Amygdala (tissue), 56 donors: ENCODE measurements at places on chromosomes 12 and 14.

DNA sequence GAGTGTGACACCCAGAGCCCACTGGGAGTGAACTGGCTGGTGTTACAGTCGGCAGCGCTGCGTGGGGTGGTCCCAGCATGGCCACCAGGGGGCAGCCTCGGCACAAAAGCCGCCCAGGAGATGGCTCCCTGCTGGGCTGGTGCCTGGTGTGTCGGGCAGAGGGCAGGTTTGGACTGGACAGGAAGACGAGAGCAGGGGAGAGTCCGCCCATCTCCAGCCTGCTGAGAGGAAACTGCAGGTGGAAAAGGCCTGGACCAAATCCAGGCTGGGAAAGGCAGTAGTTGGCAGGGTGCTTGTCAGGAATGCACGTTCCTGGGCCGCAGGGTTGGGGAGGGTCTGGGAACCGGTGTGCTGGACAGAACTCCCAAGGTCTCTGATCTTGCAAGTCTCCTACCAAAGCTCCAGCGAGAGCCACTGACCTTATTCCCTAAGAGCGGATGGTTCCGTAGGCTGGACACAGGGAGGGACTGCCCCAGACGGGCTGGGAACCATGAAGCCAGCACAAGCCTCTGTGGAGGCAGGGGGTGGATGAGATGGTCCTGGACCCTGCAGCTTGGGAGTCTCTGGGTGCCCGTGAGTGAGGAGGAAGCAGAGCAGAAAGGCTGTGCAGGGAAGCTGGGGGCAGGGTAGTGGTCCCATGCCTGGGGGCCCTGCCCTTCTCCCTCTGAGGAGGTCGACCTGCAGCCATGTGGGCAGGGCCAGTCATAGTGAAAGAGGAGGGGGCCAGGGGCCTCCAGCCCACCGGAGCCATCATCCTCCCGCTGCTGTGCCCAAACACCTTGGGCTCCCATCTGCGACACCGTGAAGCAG, 1.8 kb downstream of the AHNAK2 start:
- peak; percentile 60 for DNase-seq

DNA sequence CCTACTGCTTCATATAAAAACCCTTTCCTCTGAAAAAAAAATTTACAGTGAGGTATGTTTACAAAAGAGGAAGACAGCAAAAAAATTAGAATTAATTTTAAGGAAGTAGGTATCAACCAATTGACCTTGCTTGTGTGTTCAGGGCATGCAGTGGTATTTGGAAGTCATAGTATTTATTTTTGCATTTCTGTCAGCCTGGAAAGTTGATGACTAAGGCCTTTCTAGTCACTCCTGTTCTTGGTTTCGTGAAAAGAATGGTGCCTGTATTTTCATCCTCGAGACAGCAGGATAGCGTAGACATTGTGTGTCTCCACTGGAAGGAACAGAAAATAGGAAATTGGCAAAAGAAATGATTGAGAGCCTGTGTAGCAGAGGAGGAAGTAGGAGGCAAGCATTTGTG, 24.5 kb downstream of the SLC16A7 start:
- no peak for DNase-seq

DNA sequence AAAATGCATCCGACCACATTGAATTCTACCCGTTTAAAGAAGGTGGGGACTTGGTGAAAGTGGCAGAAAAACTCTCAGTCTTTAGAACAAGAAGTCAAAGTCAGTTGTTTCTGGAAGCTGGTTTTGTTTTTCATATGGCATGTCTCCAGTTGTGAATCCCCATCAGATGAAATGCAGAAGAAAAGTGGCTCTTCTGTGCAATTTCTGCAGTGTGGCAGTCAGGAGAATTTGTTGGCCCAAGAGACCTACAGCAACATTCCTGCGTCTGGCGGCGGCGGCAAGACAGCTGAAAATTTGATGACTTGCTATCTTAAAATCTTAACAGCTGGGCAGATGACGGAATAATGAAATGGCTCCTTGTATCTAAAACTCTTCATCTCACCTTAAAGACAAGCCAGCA, 201.5 kb downstream of the FOXN3 start:
- DNase-seq = no peak

GRCh38 chr14:101078892-101079221, 175.3 kb upstream of the RTL1 start:
- no peak for DNase-seq

DNA sequence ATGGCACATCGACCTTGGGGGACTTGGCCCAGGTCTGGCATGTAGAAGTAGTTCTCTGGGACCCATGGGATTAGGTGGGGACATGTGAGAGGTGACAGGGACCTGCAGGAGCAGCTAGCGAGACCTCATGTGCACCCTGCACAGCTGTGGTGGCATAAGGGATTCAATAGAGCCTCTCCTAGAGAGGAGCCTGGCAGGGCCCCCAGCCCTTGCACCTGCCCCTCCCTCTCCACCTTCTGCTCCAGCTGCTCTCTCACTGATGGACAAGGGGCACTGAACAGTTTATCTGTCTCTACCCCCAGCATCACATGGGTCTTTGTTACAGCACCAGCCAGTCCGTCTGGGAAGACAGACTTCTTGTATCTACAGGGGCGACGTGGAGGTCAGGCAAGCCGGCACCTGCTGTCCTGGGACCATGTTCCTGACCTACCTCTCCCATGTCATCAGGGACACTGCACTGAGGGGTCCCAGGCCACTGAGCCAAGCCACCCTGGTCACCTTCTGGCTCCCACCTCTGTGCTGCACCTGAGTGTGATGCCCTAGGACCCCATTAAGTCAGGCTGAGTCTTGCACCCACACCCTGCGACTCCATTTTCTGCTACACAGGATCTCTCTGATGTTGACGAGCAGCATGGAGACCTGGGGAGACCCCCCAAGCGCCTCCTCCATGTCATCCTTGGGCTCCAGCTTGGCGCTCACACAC, 32.6 kb downstream of the DDX11 start:
- no peak for DNase-seq

- no peak for DNase-seq
These were observed 624.4 kb downstream of the KCNH5 start for GRCh38 chr14:62420847-62421246.

DNA sequence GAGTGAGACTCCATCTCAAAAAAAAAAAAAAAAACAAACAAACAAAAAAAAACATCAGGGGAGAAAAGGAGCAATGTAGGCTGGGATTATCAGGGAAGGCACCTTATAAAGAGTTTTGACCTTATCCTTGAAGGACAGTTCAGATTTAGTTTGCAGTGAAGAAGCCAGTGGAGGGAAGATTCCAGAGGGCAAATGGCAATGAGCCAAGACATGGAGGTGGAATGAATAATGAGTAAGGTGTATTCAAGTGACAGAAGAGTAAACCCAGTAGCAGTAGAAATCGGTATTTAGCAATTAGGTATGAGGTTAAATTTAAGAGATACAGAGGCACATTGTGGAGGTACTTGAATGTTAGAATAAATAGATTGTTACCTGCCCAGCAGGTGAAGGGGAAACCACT, 2.2 kb upstream of the DUSP16 start:
- no peak for DNase-seq

DNA sequence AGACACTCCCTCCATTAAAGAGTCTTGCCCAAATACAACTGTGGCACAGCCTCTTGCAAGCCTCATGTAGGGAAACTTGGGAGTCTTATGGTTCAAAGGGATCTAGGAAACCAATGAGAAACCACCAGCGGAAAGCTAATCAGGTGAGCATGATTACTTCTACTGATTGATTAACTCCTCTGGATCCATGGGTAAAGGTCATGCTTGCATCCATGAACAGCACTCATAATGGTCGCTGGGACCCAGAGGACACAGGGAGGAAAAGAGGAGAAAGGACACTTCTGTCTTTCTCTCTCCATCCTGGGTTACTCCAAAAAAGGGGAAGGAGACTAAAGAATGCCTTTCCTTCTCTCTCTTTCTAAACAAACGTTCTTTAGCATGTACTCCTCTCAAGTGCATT, 1397.2 kb downstream of the LRFN5 start:
- no peak for DNase-seq

GRCh38 chr14:39469094-39469710, 37.0 kb upstream of the FBXO33 start:
- DNase-seq = no peak

- DNase-seq = no peak
These were observed 39.0 kb downstream of the SVOP start for GRCh38 chr12:108981835-108982234.

DNA sequence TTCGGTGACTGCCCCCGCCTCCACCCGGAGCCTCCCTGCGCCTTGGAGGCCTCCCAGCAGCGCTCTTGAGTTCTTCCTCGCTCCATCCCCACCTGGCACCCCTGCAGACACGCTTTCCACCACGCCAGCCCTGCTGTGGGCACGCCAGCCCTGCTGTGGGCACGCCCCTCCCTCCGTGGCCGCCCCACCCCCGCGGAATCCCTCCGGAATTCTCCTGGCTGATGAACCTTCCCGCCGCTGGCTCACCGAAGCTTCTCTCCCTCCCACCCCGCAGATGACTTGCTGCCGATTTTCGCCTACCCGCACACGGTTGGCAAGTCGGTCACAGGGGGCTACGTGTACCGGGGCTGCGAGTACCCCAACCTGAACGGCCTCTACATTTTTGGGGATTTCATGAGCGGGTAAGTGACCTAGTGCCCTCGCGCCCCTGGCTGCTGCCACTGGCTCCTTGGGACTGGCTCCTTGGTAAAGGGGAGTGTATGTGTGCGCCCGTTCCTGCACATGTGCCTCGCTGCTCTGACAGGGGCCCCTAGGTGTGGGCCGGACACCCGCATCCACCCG, 15.2 kb downstream of the HHIPL1 start:
- DNase-seq = no peak

DNA sequence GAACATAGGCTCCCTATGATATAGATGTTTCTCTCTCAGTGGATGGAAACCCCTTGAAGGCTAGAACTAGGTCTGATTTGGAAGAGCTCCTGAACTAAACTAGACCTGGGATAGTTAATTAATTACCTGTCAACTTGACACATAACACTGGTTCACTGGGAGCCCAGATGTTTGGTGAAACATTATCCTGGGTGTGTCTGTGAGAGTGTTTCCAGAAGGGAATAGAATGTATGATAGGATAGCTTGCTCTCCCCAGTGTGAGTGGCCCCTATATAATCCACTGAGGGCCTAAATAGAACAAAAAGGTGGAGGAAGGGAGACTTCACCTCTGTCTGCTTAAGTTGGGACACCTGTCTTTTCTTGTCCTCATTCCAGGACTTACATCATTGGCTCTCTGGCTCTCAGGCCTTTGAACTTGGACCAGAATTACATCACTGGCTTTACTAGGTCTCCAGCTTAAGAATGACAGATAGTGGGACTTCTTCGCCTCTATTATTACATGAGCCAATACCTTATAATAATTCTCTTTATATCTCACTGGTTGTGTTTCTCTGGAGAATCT, 194.1 kb downstream of the KTN1 start:
- DNase-seq = no peak

GRCh38 chr12:100208834-100209233, 8.2 kb downstream of the ACTR6 start:
- DNase-seq = no peak

DNA sequence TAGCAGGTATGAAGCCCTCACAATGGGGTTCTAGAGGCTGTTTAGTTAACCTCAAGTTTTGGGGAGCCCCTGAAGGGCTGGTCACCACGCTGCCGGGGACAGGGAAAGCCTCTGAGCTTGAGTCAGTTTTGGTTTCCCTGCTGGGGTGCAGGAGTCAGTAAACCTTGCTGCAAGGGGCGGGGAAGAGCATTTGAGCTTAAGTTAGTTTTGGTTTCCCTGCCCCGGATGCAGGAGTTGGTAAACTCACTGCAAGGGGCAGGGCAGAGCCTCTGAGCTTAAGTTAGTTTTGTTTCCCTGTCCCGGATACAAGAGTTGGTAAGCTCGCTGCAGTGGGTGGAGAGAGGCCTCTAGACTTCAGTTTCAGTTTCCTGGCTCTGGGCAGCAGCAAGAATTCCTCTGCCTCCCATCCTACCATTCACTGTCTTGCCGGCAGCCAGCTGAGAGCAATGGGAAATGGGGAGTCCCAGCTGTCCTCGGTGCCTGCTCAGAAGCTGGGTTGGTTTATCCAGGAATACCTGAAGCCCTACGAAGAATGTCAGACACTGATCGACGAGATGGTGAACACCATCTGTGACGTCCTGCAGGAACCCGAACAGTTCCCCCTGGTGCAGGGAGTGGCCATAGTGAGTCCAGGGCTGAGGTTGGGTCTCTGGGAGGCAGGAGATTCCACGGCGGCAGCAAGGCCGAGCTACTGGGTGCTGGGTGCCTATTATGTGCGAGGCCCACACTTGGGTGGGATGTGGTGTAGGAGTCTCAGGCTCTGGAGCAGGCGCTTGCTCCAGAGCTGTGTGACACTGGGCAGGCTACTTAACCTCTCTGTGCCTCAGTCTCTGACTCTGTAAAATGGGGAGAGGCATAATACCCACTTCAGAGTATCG, at the start of gene OAS2:
TSS of gene OAS2 (plus strand) at position 357 of the 878 bp plus-strand sequence. CDS start at position 447, 90 bp downstream.
- DNase-seq = no peak

DNA sequence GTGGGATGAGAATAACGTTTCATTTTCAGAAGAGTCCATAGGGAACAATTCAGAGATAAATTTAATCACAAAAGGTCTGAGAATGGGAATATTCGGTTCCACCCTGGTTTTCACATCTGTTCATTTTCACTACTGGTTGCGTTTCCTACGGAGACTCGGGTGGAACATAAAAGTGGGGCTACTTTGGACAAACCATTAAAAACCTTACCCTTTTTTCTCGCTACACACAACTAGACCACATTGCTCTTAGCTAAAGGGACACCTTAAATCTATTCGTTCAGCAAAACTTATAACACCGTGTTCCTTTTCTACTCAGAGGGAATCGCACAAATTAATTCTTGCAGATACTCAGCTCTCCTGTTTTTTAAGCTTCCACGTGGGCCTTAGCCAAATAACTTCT, 1.0 kb upstream of the SUDS3 start:
- DNase-seq = no peak

DNA sequence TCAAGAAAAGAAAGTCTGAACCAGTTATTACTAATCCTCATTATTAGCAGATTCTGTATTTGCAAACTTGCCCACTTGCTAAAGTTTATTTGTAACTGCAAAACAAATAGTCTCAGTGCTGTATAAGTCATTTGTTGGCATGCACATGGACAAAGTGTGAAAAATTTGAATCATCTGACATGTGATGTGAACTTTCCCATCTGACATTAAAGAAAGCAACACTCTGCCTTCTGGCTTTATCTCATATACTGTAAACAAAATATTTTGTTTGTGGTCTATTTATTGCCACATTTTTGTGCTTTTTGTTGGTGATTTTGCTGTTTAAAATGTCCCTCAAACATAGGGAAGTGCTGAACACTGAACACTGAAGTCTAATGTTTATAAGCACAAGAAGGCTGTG, 513.8 kb downstream of the RPL10L start:
- no peak for DNase-seq

GRCh38 chr12:13000925-13001774, 1.1 kb upstream of the HEBP1 start:
- DNase-seq = peak; percentile 49

DNA sequence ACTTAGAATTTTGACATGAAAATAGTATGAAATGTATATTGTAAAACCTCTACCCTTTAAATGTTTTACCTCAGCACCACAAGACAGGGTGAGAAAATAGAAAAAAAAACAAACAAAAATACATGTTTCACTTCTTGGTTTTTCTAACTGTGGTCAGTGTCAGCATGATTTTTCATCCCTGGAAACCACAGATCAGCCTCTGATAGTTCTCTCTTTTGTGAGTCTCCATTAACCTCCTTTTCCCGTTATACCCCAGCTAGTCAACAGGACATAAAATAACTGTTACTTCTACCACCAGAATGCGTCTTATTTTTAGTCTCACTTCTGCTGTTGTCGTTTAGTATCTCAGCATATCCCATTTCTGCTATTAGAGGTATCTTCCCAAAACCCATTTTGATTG, 48.3 kb upstream of the KCNMB4 start:
- no peak for DNase-seq
